ENCODE measurements at places on chromosomes 7 and 10.

- peak; percentile 45 for DNase-seq
Observed at GRCh38 chr10:88687853-88688467, 18.1 kb upstream of the LIPK start.

DNA sequence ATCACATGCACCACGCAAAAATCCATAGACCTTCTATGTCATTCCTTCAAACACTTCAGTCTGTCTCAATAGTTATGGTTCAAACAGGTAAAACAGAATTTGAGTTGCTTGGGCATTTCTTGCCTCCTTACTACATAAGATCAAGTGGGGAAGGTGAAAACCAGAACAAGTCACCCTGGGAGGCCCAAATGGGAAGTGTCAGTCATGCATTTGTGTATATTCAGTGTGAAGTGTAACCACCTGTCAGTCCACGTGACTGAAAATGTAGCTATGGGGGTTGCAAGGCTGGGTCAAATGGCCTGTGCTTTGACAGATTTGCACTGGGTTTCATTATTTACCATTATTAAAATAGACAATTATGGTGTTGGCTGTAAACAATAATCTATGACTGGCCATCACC lies 176.6 kb upstream of the VIPR2 start:
- DNase-seq, result no peak

DNA sequence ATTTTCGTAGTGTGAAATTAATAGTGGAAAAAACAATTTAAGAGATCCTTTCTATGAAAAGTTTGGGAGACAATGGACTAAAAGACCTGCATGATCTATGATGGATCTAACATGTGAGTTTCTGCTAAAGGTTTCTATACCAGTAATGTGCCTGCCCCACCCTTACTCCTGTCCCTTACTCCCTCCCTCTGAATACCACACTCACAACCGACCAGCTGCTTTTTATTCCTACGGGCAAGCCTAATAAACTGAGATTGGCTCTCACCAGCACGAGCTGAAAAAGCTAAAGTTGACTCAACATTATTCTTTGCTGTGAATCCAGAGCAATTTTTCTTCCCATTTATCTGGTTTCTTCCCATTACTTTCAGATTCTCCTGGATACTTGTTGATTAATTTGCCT lies 17.8 kb upstream of the REEP3 start:
- DNase-seq, result no peak

DNA sequence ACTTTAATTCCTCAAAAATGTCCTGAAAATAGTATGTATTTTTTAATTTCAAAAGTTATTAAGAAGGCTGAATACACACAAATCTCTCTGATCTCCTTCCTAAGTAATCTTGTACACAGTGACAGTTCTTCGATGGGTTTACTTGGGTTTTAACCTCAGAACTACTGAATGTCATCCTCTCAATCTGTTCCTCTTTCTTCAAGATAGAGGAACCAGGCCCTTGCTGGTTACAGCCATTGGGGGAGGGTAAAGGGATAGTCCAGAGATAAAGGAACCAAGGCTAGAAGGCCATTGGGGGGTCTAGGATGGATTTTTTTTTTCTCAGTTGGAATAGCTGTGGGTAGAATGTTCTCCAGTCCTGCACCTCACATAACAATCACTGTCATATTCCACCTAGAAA lies 224.9 kb downstream of the SKIDA1 start:
- DNase-seq, result no peak

GRCh38 chr10:71754562-71754961 lies 18.8 kb downstream of the VSIR start:
- DNase-seq, result no peak

GRCh38 chr7:157271991-157272324 lies 64.8 kb upstream of the DNAJB6 start:
- DNase-seq, result peak; percentile 19

DNA sequence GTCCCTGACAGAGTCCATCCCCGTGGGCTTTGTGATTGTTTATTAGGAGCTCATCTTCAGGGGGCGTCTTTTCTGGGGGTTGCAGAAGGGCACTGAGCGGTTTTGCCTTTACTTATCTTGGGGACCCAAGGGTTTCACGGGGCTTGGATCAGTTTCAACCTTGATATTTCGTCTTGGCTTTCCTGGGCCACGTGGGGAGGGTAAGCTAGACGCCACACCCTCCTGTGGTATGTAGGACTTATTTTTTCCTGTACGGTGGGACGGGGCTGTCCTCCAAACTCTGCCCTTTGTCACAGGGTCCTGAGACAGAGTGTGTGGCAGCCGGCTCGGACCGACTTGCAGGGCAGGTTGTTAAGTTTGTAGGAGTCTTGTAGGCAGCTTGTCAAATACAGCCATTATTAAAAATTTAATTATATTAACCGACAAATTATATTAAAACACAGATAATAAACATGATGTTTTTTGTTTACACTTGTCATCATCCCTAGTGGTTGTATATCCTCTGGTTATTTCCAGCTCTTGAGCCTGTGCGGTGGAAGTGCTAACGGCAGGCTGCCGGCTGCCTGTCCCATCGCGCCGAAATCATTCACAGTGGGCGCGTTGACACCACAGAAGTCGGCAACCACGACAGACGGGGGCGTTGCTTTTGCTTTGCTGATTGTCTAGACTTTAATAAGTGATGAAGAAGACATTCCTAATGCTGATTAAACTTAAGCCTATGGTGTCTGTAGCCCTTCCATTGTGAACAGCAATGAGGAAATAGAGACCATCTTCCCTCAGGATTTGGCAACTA lies 193.2 kb downstream of the DNAJB6 start:
- no peak for DNase-seq

GRCh38 chr7:69147631-69148030 lies 450.6 kb upstream of the AUTS2 start:
- no peak for DNase-seq

DNA sequence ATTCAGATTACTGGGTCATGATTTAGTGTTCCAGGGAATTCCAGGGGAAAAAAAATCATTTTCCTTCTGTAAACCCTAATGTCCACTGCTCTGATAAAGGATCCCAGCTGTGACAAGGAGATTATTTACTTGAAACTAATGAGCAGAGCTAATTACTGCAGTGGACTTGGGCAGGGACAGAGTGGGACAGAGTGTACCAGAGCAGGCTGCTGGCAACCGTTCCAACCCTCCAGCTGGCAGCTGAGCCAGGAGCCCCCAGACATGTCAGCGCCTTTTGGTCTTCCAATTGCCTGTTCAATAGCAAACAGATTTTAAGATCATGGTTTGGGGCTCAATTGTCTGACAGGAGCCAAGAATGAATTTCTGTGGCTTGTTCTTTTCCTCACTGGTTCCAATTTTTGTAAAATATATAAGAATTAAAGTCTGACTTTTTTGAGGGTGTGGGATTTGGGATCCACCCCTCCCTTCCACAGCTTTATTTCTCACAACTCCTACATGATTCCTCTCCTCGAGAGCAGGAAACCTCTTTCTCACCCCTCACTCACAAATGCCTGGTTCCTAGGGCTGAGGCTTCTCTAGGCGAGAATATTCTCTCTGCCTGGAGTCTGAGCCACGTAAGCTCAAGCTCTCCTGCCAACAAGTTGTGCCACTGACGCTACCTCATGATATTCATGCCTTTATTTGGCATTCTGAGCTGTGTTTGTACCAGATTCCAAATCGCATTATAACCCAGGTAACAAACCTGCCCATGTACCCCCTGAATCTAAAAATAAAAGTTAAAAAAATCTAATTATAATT lies 20.6 kb upstream of the FAM180A start:
- DNase-seq, result no peak

DNA sequence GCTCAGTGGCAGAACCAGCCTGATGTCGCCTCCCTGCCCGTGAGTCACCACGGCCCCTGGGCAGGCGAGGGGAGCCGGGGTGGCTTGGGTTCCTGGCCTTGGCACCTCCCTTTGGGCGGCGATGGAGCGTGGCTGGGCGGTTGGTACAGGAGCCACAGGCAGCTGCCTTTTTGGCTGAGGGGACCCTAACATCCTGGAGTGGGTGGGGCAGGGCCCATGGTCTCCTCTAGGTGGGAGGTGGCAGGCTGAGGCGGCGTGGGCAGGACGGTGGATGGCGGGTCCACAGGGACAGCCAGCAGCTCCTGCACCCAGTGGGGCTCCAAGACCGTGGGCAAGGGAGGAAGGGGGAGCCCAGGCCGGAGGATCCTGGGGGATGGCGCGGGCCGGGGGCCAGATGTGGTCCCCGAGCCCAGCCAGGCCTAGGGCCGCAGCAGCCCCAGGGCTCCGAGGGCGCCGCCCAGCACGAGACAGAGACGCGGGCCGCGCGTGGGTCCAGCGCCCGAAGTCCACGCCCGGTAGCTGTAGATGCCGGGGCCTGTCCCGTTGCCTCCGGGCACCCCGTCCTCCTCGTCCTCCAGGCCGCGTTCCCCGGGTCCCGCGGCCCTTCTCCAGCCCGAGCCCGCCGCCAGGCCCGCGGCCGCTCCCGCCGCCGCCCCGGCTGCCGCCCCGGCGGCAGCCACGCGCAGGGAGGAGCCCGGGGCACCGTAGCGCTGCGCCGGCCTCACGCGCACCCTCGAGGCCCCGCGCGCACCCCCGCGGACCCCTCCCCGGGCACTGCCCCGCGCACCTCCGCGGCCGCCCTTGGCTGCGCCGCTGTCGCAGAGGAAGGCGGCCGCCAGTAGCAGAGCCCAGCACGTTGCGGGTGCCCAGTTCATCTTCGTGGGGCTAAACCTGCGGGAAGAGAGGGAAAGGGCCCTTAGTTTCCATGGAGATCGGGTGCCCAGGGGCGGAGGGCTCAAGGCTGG lies 1.3 kb downstream of the SPRN start:
- DNase-seq, result peak; percentile 56

DNA sequence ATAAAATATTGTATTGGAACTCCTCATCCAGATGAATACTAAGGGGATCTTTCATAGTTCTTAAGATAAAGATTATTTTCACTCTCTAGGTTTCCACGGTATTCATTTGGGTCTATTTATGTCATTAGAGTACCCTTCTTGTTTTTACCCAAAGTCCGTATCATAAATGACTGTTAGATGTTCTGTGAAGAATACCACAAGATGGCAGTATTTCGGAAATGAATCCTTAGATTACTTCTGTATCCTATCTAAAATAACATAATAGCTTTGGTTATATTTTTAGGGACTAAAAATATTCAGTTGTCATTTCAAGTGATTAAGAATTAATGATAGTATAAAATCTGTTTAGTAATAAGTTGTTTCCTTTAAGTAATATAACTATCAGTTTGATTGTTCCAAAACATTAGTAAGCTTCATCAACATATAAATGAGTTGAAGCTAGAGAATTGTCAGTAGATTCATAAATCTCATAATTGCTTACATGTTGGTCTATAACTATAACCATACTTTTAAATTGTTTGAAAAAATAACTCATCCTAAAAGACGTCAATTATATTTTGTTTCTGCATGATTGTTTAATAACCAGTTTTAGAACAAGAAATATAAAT lies 337.5 kb upstream of the KCND2 start:
- DNase-seq, result peak; percentile 18

GRCh38 chr10:87634311-87634710 lies 25.4 kb upstream of the PAPSS2 start:
- DNase-seq, result no peak

GRCh38 chr7:22640269-22640668 lies 86.7 kb upstream of the IL6 start:
- peak; percentile 34 for DNase-seq

- DNase-seq, result no peak
Observed at GRCh38 chr7:55521512-55521911, 50.8 kb downstream of the VOPP1 start.

DNA sequence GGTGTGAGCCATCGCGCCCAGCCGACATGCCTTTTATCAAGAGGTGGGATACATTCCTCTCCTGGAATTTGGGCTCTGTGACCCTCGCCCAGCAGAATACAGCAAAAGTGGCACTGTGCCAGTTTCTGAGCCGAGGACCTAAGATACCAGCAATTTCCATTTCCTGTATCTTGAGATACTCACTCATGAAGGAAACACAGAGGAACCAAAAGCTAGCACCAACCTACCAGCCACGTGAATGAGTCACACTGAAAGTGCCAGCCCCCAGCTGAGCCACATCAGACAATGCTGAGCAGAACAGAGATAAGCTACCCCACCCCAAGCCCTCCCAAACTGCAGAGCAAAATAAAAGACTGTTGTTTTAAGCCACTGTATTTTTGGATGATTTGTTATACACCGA lies 56.3 kb downstream of the CACUL1 start:
- DNase-seq, result peak; percentile 21

- DNase-seq, result no peak
Observed at GRCh38 chr10:103742824-103743223, 112.6 kb downstream of the SH3PXD2A start.

DNA sequence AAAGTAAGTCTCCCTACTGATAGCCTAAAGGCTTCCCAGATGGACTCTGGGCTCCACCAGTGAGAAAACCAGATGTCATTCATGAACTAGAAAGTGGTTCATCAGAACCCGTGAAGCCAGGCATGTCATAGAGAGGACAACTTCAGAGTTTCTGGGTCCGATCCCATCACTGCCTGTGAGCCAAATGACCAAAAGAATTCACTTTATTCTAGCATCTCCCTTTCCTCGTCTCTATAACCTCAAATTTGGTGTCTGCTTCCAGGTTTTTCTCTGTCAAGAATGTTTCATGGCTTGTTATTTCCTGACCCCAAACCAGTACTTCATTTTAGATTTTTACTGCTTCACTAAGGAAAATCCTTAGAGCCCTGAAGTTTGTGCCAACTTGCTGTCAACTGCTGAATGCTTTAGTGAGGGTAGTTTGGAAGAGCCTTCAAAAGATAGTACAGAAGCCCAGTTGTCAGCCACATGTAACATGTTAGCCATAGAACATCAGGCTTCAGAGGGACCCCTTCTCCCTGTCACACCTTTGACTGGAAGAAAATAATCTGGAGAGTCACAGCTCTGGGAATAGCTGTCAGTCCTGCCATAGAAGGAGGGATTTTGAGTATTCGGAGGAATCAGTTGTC lies 34.0 kb downstream of the ITGB8 start:
- no peak for DNase-seq

DNA sequence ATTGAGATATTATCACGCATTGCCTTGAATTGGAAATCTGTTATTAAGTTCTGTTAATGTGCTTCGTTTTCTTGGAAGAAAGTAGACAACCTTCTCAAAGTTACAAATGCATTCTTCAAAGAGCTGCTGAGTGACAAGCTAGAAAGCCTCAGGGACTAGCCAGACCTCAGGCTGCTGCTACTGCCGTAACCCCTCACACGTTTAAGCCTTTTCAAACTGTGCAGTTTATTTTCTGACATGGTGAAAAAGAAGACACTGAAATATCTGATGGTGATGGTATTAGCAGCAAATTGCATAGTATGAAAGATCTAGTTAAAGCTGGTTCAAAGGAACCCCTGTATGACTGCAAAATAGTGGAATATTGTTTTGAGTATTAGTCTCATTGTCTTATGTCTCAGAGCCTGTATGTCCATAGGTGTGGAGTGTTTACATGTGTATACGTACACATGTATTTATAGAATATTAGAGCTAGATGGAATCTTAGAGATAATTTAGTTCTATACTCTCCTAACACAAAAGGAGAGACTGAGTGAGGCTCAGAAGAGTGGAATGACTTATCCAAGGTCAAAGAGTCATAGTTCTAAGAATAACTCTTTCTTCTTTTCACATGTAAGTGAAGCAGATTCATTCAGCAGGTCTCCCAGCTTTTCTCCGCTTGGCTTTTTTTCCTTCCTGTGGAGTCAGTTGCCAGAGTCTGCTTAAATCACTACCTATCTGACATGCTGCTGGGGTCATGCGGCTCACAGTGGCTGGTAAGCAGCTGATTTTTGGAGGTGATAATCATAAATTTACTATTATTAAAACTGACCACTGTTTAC lies 431.9 kb downstream of the PLXDC2 start:
- no peak for DNase-seq

GRCh38 chr7:137628216-137628615 lies 218.6 kb downstream of the DGKI start:
- DNase-seq, result no peak

Measured in GM20000 (cell line).